BJ (cell line): ENCODE measurements at places on chromosomes 5 and 9. TPM values are rescaled to one million over a fixed set of nuclear protein-coding genes. Genes with fewer than 3 reads are reported as not detected.

DNA sequence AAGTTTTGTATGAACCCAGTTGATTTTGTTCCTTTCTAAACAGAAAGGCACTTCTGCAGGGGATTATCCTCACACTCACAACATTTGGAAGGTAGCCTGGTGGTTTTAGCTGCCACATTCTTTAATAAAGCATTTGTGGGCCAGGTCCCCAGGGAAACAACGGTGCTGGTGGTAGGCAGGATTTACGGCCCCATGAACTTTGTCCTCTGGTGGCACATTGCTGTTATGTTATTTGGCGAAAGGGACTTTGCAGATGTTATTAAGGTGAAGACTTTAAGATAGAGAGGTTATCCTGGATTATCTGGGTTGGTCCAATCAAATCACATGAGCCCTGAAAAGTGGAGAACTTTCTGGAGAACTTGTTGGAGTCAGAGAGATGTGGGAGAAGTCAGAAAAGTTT is 86.3 kb upstream of the C9orf72 start:
- no peak for DNase-seq

DNA sequence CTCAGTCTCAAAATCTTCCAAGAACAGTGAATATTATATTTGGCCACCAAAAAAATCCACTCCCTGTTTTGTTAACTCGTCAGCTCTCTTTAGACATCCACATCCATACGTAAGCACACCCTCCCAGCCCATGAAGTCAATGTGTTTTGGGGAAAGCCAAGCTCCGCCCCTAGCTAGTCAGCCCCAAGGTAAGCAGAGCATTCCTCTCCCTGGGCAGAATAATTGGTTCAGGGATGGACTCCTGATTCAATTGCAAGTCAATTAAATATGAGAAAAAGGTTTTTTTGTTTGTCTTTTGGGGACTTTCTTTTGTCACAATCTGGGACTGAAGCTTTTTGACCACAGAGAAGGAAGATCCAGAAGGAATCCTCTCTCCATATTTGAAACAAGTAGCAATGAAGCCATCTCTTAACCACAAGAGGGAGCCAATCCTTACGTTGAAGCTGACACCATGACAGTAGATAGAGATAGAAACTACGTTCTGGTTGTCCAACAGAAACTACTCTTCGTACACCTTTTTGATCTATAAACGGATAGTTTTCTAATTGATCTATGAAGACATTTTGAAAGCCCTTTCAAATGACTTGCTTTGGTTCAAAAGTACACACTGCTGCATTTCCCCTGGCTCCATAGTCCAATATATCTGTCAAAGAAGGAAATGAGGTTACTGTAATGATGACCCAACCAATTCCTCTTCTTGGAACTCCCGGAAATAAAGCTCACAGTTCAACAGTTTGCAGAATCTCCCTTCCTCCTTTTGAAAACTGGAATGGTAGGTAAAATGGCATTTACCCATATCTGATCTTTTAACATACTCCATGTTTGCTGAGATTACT is 166.4 kb downstream of the TLE1 start:
- DNase-seq, result peak; percentile 12

GRCh38 chr9:135167356-135167755 is 79.9 kb downstream of the OLFM1 start:
- DNase-seq, result no peak

DNA sequence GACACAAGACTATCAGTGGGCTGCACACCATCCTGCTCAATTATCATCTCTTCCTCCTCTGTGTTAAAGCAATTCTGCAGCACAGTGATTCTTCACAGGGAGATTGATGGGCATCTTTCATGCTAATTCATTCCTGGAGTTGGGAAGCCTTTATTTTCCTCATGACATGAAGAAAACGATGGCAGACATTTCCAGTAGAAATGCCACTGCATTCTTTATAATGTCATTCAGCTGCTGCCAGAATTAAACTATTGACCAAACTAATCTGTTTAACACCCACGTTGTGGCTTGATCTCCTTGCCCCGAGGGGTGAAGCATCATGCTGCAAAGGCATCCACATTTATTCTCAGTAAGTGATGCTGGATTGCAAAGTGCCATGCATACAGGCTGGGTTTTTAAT is 273.0 kb downstream of the SPOCK1 start:
- no peak for DNase-seq

GRCh38 chr5:53543401-53543800 is 17.0 kb upstream of the NDUFS4 start:
- DNase-seq, result no peak

DNA sequence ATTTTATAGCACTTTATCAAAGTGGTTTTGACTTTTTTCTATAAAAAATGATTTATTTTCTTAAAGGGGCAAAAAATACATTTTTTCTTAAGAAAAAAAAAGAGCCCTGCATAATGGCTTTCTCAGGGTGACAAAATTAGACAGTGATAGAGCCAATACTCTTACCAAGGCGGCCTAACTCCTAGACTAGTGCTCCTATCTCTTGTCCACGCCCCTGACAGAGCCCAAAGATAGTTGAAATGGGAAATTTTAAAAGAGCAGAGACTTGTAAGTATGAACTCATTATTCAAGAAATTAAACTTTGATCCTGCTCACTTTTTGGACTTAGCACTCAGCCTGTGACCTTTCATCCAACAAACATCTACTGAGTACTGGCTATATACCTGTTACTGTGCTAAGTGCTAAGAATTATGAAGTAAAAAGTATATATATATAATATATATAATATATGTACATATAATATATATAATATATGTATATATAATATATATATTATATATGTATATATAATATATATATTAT is 1.2 kb downstream of the INVS start:
- DNase-seq, result no peak

GRCh38 chr5:72692231-72692637 is 124.2 kb upstream of the TNPO1 start:
- DNase-seq, result peak; percentile 7

DNA sequence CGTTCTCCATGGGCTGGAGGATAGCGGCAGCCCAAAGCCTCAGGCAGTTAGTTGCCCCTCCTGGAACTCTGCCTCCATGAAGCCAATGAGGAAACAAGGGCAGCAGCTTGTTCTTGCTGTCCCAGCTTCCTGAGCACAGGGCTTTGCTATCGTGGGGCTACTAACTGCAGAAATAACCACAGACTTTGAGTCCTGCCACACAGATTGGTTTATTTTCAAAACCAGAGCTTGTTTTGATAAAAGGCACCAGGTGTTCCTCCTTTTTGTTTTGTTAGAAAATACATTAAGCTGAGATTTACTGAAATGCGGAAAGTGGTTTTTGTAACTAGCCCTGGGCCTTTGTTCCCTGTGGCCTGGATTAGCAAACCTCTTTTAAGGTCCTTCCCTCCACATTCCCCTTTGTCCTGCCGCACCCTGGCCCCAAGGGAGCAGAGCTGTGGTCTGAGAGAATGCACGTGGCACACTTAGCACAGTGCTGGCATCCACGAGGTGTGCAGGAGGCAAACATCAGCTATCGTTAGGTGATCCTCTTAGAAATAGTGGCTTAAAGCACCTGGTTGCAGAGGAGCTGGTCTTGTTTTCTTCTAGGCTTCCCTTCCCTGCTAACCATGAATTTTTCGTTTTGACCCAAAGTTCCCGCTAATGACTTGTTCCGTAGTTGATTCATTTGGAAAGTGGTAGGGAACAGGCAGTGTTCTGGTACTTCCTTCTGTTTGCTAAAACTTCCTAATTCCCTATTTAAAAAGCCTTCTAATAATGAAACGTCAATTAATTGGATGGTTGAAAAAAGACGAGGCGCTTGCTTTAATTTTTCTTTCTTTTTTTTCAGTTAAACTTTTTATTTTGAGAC is 21.5 kb downstream of the MVB12B start:
- no peak for DNase-seq

DNA sequence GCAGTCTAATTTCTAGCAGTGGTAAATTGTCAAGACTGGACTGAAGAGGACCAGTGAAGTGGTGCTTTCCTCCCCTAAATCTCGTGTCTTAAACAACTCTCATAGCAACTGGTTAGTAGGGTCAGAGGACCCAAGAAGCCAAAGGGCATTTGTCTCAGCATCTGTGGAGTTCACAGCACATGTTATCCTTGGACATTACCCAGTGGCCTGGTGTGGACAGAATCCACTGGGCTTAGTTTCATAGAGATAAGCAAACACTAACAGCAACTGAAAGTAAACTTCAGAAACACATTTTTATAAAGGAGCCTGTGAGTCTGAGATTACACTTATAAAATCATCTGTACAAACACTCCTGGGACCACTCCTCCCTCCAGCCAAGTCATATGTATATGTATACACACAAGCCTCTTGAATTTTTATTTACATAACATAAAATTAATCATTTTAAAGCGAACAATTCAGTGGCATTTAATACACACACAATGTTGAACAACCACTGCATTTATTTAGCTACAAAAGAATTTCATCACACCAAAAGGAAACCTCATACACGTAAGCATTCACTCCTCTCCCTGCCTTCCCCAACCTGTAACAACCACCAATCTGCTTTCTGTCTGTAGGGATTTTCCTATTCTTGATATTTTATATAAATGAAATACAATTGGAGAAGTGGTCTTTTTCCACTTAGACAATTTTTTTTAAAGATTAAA is 457.8 kb downstream of the RASEF start:
- no peak for DNase-seq

- DNase-seq, result no peak
These were observed 87.9 kb upstream of the TRIO start for GRCh38 chr5:14054965-14055963.

Gene SH2D3C
- polyA plus RNA-seq, result 0.04 and 0.06 TPM in 2 replicates

Gene KCNV2
- not detected in 2 replicates for polyA plus RNA-seq

Gene SV2C
- polyA plus RNA-seq, result not detected in 2 replicates

Gene OR1J2
- 0.64 TPM in 2 replicates for polyA plus RNA-seq

Gene SPINK6
- not detected in 2 replicates for polyA plus RNA-seq
